COR-L47 (cell line): ENCODE measurements at places on chromosomes 3 and 15.
A peak's percentile ranks its signal among the peaks of the same experiment; 100 is the strongest.

GRCh38 chr15:96851613-96852012, 521.1 kb downstream of the NR2F2 start:
- DNase-seq = no peak

GRCh38 chr3:127542441-127542952, 48.0 kb downstream of the TPRA1 start:
- DNase-seq = peak; percentile 95

DNA sequence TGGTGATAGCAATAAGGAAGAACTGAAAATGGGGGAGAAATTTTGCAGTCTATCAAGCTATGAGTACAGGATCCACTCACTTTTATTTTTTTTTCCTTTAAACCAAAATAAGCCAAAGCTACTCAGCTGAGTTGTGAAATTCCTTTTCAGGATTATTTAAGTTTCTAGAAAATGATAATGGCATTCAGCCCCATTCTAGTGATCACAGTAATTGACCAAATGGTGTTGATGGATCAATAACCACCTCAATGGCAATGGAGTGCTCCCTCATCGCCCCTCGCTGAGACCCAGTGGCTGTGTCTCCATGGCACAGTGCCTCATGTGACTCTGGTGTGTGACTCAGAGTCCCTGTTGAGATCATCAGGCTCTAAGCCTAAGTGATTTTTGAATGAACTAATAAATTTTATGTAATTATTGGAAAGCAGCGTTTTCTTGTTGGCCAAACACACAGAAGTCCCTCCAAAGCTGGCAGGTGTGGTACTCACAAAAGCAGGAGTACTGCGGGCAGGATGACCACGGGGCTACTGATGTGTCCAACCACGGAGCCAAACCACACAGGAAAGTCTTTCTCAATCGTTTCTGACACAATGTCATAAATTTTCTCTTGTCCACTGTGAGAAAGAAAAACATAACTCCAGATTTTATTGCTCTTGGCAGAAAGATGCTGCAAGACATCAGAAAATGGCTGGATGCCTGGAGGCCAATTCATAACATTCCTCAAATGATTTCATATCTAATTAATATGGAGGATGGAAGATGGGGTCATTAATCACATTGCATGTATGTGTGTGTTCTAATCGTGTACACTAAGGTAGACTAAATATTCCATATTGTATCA, 14.4 kb upstream of the STARD5 start:
- DNase-seq = no peak

DNA sequence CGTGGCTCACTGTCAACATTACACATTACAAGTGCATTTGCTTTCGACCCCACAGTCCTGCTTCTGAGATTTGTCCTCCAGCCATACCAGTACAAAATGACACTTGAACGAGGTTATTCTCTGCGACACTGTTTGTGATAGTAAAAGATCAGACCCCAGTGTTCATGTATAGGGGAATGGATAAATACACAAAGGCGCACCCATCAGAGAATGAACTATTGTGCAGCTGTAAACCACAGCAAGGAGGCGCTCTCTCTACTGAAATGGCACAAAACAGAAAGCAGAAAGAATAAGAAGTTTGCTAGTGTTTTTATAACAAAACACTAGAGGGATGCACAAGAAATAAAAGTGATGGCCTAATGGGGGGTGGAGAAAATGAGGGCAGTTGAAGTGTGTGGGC, 4.9 kb upstream of the CHSY1 start:
- DNase-seq = no peak

DNA sequence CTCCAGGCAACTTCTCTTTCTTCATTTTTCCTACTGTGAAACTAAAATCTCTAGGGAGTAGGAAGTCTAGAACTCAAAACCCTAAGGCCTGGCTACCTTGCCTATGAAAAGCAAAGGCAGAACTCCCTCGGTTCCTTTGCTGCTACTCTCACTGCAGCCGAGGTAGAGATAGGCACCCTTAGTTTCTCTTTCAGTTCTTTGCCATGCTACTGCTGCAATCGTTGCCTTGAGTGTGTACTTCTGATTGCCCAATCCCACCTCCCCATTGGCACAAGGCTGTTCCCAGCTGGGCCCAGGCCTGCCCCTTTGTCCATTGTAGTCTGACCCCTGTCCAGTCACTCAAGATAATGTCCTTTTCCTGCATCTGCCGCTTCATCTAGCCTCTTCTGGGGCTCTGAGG, 92.3 kb upstream of the MRPS22 start:
- no peak for DNase-seq

DNA sequence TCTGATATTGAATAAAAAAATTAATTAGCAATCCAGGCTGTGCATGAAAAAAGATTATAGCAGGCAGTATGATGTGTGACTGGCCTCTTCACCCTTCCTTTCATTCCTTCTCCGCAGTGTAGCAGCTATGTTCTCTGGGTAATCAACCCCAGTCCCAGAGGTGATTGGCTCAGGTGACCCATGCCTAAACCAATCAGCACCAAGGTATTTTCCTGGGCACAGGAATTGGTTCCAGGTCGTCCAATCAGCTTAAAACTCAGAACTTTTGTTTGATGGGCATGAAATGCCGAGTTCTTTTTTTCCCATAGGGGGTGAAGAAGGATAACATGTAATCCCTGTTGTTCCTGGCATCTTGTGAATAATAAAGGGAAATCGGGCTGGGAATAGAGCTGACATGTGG, 5.8 kb upstream of the BNC1 start:
- DNase-seq = no peak

DNA sequence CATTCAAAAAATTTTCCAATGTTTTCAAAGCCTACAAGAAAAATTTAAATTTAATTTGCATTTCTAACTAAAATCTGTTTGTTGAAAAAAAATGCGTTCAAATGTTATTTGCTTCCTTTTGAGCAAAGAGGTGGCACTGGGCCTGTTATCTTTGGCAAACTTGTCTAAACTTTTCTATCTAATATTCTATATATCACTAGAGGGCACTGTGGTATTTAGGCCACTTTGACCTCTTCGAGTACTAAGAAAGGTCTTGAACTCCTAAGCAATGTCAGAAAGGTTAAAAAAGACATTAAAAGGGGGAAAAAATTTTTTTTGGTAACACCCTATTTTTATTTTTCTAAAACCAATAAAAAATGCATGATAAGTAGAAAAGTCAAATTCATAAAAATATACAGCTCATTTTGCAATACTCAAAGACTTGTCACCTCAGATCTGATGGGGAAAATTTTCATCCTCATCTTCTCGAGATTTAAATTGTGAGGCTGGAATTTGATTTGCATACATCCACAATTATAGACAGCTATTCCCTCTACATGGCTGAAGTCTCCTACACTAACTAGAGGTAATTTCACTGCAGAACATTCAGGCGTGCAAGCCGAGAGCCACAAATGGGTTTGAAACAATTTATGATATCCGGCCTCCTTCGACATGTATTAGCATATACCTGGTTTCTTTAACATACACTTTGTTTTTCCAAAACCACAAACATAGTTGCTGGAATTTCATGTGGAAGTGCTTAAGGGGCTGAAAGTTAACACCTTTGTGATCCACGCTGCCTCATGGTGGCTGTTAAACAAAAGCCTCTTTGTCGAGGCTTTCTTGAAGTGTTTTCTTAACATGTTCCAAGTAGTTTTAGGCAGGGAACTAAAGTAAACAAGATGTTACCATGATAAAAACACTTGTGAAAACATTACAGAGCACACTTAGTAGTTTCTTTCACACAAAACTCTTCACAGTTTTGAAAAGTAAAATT, 576.4 kb downstream of the FOXP1 start:
- no peak for DNase-seq

- no peak for DNase-seq
Measured at GRCh38 chr3:41867533-41867932, 94.4 kb downstream of the ULK4 start.

- no peak for DNase-seq
Measured at GRCh38 chr3:72376956-72377710, 471.1 kb downstream of the SHQ1 start.

DNA sequence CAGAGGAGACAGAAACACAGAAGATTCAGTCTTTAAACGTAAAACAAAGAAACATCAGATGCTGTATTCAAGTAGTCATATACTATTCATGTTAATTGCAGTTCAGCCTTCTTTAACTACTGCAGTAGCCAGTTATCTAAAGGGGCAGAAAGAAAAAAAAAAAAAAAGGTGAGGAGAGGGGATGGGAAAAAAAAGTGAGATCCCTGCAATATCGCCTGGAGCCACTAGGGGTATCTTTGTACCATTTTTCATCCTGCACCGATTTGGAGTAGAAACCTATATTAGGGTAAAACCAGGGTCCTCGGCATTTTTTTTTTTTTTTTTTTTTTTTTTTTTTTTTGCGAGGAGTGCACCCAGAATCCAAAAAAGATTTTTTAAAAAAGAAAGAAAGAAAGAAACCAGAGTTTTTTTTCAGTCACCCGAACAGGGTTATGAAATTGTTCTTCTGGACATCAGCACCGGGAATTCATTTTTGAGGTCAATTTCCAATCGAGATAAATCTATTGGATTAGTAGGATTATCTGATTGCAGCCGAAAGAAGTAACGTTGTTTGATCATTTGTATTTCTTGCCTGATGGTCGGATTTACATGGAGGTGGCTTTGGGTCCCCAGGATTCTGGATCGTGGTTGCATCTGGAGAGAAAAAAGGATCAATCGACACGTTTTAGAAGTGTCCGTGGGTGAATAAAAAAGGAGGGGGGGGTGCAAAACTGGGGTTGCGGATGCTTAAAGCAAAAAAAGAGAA, 186.7 kb downstream of the NLGN1 start:
- peak; percentile 75 for DNase-seq

DNA sequence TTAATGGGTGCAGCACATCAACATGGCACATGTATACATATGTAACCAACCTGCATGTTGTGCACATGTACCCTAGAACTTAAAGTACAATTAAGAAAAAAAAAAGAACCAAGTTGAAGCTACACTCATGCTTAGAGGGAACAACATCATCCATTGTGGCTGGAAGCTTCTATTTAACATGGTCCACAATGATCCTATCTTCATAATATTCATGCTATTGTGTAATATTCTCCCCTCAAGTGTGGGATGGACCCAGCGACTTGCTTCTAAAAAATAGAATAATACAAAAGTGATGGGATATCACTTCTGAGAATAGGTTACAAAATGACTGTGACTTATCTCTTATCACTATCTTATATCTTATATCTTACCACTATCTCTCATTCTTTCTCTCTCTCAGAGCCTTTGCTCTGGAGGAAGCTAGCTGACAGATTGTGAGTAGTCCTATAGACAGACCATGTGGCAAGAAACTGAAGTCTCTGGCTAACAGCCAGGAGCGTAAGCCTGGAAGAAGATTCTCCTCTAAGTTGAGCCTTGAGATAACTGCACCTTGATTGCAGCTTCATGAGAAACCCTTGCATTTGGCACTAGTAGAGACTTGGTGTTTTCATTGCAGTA, 198.5 kb upstream of the MRPL3 start:
- DNase-seq = no peak

- DNase-seq = no peak
Measured at GRCh38 chr3:194579091-194579606, 54.1 kb downstream of the TMEM44 start.

GRCh38 chr3:10524799-10525301, 19.5 kb upstream of the ATP2B2 start:
- DNase-seq = no peak

- DNase-seq = no peak
Measured at GRCh38 chr3:191111722-191112121, 87.3 kb upstream of the OSTN start.

GRCh38 chr3:129028866-129029265, 27.8 kb downstream of the EFCC1 start:
- no peak for DNase-seq

GRCh38 chr3:127296166-127296565, 8.3 kb upstream of the PRR20G start:
- DNase-seq = no peak

- no peak for DNase-seq
Measured at GRCh38 chr15:98866511-98866910, 141.1 kb downstream of the PGPEP1L start.

DNA sequence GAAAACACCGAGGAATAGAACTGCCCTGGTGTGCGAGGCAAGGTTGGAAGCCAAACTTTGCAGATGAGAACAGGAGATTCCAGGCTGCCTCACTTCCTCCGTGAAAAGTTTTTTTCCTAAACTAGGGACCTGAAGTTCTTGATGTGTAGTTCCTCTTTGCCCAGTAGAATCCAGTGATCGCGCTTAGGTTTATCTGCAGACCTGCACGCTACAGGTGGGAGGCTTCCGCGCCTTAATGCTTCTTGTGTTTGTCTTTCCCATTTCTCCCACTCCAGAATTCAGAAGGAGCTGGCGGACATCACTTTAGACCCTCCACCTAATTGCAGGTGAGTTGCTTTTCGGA, 5.4 kb downstream of the UBE2E1 start:
- DNase-seq = peak; percentile 15

DNA sequence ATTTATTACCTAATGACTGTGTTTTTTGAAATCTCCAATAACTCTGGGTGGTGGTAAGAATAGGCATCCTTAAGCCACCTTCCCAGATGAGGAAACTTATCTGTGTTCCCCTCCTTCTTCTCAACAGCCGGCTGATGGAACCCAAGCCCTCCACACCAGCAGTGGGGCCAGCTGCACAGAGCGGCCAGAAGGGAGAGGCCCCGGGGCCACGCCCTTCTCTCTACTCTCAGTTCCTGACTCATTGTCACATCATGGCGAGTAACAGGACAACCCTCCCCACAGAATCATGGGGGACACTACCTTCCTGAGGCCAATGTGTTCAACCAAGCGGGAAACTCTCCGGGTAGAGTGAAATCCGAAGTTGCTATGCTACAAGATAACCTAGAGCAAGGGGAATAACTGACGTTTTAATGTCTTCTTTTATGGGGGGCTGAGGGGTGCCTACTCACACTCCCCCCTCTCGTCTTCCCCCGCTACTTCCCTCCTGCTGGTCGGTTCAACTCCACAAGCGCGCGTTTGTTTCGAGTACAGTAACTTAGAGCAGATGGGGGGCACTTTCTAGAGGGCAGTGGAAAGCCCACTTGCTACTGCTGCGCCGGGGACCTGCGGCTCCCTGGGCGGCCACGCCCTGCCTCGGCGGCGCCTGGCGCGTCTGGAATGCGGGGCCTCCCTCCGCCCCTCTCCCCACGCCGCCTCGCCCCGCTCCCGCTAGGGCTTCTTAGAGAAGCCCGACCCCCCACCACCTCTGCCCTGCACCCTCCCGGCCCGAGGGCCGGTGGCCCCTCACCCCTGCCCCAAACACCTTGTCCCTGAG, 621 bp downstream of the ANXA2 start:
- DNase-seq = no peak

DNA sequence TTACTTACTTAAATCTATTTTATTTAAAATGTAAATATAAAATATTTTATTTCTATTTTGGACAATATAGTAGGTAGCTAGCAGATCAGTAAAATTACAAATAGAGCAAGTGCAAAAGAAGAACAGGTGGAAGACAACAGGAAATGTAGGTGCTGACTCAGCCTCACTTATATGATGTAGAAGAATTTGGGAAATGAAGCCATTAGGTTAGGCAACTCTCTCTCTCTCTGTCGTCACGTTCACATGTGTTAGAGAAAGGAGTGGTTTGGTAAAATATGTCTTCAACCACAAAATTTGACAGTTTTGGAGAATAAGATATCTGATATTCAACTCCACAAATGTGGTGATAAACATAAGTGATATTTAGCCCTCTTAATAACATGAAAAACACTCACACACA, 532.5 kb upstream of the KCNMB2 start:
- DNase-seq = no peak
